GM23248 (cell line): ENCODE measurements at places on chromosomes 13 and 19. TPM values are rescaled to one million over a fixed set of nuclear protein-coding genes. Genes with fewer than 3 reads are reported as not detected.
A peak's percentile ranks its signal among the peaks of the same experiment; 100 is the strongest.

DNA sequence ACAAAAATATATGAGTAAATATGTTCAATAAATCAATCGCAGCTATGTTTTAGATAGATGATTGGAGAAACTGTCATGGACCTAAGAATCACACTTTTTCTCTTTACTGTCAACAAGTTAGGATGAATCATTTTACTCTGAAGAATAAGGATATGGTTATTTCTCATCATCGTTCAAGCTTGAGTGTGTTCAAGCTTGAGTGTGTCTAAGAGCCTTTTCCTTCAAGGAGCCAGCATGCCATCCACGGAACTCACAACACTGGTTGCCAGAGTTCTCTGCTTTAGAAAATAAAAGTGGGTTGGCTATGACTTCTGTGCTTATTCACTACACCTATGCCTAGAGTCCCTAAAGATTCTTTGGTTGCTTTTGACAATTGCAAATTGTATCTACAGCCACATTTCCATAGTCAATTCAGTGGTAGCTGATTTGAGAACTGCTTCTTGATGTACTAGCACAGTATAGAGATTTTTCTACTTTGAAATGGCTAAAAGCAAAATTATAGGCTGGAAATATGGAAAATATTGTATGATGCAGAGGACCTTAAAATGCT is 58.1 kb upstream of the SCEL start:
- peak overlapping the region; percentile 81 for H3K4me3 ChIP-seq
- DNase-seq: peak; percentile 37
- H3K4me1 ChIP-seq: peaks cover 15% of the 10 kb centered on the region
- no peaks in the 10 kb centered on the region for H3K36me3 ChIP-seq
- peak overlapping the region; percentile 31 for H3K27ac ChIP-seq
- no peaks in the 10 kb centered on the region for H3K27me3 ChIP-seq

DNA sequence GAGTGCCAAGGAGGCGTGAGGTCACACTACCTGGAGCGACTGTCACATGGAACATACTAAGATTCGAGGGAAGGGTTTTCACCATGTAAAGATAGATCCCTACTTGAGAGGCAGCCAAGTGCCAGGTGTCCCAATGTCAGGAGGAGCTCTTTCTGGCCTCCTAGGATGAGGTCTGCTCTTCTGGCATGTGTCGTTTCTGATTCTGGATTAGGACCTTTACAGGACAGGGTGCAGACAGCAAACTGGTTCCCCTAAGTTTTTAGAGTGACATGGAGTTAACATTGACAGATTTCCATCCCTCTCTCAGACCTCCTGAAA is 75.3 kb downstream of the ZNF536 start:
- H3K36me3 ChIP-seq: no peaks in the 10 kb centered on the region
- no peak overlapping the region for H3K27ac ChIP-seq
- H3K4me1 ChIP-seq: peaks cover 21% of the 10 kb centered on the region
- 0 out of 2 replicates have a peak, but pooled peaks cover 22% of the 10 kb centered on the region for H3K27me3 ChIP-seq
- no peak for DNase-seq

Gene ZNF665
- total RNA-seq: 3.8 and 3.9 TPM in 2 replicates

Gene HCST
- not detected in 2 replicates for total RNA-seq

Gene F7
- not detected in 2 replicates for total RNA-seq

Gene WDR88
- total RNA-seq: not detected in 2 replicates

Gene TJP3
- not detected in 2 replicates for total RNA-seq
